GM20000 (cell line): ENCODE measurements at places on chromosomes 2 and 18.

DNA sequence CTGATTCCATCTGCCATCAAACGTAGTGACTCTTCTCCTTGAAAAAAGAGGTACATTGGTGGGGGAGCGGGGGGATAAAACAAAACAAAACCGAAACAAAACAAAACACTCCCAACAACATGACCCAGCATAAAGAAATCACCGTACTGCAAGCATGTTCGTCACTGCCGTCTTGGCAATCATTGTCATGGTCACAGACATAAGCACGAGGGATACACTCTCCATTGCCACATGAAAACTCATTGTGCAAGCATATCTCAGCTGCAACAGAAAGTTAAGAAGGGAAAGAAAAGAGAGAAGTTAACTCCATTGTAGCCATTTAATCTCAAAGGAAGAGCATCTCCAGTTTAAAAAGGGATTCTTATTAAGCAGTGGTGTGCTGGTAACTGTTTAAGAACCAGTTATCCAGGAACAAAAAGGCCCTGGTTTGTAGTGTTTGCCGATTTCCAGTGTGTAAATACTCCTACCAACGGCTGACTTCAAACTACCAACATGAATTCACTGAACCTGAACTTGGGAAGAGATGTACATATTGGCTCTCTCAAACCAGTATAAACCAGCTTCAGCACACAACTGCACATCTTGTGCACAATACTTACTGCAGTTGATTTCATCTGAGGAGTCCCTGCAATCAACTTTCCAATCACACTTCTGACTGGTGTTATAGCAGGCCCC, 68.2 kb downstream of the LRP2 start:
- no peak for DNase-seq

DNA sequence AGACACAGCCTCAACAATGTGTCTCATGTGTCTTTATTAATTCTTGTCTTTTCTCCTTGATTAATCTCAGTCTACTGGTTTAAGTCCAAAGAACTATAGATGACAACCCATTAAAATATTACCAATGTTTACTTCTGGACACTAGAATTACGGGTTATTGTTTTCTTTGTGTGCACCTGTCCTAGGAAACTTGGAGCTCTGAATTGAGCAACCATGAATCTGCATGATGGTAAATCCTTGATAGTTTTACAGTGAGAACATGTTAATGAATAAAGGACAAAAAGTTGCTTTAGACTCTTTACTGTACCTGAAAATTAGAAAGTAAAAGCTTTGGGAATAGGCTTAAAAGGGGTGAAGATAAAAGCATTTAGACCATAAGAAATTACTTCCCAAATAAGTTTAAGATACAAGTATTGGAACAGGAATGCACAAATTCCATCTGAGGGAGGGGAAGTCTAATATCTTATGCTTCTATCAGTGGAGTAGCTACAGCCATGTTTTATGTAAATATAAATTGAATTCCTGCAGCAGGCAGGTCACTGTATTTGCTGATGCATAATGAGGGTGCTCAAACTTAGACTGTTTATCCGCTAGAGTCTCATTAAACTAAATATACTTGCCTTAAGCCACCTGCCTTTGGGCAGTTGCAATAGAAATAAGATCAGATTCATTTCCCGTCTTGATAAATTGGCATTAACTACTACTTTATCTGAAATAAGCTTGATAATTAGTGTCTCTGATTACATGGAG, 603.7 kb upstream of the GCFC2 start:
- DNase-seq = no peak

DNA sequence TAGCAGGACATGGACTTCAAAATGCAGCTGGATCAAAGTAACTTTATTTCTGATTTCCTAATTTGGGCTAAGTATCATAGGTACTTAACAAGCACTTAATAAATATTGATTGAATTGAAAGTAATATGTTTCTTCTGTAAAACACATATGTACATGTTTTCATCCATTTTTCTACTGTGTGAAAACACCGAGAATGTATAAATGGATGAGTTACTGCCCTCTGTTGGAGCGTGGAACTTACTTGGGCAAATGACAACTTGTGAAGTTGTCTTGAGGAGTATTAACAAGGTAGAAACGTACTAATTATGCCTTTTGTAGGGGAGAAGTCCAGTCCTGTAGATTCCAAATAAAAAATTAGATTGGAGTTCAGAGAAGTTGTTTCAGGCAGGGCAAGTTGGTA, 87.2 kb downstream of the PHLPP1 start:
- DNase-seq = no peak

GRCh38 chr18:64132871-64133270, 16.0 kb downstream of the LINC00305 start:
- DNase-seq = no peak

- DNase-seq = no peak
These were observed 3.8 kb downstream of the MRPL30 start for GRCh38 chr2:99184811-99185210.
